Ascending aorta (tissue), 2 donors: ENCODE measurements at places on chromosomes 5 and 9. TPM values are rescaled to one million over a fixed set of nuclear protein-coding genes. Genes with fewer than 3 reads are reported as not detected.
A peak's percentile ranks its signal among the peaks of the same experiment; 100 is the strongest.

The CLK4 gene
- total RNA-seq = 17.6 TPM

The C5orf52 gene
- total RNA-seq = not detected

The PHAX gene
- total RNA-seq = 19.3 TPM

The F2RL1 gene
- 0.53 TPM for total RNA-seq

The TMEM174 gene
- not detected for total RNA-seq

DNA sequence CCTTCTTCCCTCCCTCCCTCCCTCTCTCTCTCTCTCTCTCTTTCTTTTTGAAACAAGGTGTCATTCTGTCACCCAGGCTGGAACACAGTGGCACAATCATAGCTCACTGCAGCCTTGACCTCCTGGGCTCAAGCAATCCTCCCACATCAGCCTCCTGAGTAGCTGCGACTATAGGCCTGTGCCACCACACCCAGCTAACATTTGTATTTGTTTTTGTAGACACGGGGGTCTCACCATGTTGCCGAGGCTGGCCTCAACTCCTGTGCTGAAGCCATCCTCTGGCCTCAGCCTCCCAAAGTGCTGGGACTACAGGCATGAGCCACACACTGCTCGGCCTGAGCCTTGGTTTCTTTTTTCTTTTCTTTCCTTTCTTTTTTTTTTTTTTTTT lies 45.8 kb downstream of the PLPP7 start:
- no peak for DNase-seq

DNA sequence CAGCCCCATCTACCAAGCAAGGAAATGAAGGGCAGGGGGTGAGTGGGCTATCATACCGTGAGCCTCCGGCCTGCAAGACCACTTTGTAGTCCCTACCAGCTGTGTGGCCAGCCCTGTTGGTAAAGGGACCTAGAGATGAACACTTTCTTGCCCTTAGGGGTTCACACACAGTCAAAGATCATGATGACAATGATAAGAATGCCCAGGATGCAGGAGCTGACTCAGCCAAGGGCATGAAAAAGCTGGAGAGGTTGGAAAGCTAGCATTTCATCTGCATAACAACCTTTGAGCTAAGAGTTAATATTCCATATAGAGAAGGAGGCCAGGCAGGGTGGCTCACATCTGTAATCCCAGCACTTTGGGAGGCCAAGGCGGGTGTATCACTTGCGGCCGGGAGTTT lies 19.2 kb upstream of the FGFR4 start:
- no peak for DNase-seq

- DNase-seq = no peak
Measured at GRCh38 chr9:134418354-134418753, 92.1 kb downstream of the RXRA start.

- no peak for DNase-seq
Measured at GRCh38 chr5:138660051-138660572, 84.9 kb upstream of the HSPA9 start.

GRCh38 chr9:133421615-133422542 lies at the start of gene ADAMTS13:
TSS of gene ADAMTS13 (plus strand) at chr9:133422367. CDS start at chr9:133422444, 77 bp downstream.
- no peak for DNase-seq

GRCh38 chr9:122464633-122465567 lies 12.8 kb downstream of the OR1J1 start:
- peak; percentile 16 for DNase-seq

- DNase-seq = no peak
Measured at GRCh38 chr5:181189962-181190710, 14.9 kb downstream of the TRIM7 start.

DNA sequence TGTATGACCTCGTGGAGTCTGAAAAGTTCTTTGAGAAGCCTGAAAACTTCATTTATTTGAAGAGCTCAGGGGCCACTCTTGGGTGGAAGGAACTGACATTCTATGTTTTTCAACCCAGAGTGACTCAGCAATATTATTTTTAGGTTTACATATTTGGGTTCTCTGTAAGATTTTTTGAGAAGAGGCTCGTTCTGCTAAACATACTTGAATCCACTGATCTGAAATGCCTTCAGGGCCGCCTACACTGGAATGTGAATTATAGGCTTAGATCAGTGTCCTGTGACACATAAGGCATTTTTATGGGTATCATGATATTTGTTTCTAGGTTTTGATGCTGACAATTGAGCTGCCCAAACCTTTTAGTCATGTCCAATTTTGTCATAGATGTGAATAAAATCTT lies 86.2 kb downstream of the PSAT1 start:
- no peak for DNase-seq

DNA sequence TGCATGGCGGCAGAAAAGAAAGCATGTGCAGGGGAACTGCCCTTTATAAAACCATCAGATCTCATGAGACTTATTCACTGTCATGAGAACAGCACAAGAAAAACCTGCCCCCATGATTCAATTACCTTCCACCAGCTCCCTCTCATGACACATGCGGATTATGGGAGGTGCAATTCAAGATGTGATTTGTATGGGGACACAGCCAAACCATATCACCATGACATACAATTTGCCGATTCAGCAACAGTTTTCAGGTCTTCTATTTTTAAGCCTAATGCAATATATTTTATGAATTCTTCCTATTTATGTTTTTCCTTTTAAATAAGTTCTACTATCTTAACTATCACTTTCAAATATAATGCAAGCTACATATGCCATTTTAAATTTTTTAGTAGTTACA lies 90.8 kb upstream of the CCDC152 start:
- DNase-seq = no peak

- DNase-seq = no peak
Measured at GRCh38 chr5:55691265-55692105, 20.6 kb downstream of the SLC38A9 start.

- DNase-seq = no peak
Measured at GRCh38 chr5:84265739-84266550, 118.7 kb downstream of the EDIL3 start.

- DNase-seq = no peak
Measured at GRCh38 chr9:95724253-95724991, 151.1 kb upstream of the ERCC6L2 start.

GRCh38 chr9:87844506-87844905 lies 38.2 kb upstream of the SPATA31E1 start:
- DNase-seq = no peak

- DNase-seq = no peak
Measured at GRCh38 chr9:26462213-26462612, 430.4 kb downstream of the CAAP1 start.

GRCh38 chr5:149049371-149049781 lies 13.5 kb downstream of the SH3TC2 start:
- no peak for DNase-seq

DNA sequence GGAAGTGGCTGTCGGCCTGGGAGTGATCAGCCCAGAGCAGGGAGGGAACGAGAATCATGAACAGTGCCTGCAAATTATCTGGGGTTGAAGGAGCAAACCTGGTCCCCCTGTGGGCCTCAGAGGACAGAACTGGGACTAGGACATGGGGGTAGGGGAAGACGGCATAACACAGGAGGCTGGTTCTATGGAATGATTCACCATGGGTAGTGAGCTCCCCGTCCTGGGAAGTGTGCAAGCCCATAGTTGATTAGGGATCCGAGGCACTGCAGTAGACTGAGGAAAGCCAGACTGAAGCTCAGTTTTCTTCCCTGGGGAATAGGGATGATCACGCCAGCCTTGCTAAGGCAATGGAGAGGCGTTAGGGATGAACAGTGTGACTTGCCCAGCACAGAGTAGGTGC lies 5.6 kb downstream of the ADGRD2 start:
- DNase-seq = no peak

DNA sequence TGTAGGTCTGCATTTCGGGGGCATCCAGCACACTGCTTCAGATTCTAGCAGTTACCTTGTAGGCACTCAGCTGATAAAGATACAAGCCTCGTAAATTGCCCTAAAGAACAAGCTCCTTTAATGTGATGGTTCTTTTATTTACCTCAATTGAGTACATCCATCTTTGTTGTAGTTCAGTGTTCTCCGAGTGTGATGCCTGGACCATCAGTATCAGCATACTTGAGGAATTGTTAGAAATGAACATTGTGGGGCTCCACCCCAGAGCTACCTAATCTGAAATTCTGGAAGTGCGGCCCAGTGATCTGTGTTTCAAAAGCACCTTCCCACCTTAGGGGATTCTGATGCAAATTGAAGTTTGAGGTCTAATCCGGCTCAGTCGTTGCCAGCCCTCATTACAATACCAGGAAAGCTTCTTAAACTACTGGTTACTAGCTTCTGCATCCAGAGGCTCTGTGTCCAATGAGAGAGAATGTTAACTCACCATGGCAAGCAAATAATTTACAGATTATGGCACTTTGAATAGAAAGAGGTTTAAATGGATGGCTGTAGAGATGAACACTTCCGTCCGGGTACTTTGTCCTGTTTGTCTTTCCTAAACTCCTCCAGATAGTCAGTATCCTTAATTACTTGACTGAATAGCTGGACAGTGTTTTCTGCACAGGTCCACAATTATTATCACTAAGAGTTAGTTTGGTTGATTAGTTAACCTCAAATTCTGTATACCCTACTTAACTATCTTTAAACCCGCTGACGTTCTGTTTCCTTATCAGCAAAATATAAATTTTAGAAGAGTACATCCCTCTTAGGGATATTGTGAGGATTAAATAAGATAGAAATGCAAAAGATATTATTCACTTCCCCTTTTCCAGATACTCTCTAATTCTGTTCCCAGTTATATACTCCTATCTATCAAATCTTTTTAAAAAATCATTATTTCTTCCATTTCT lies 47.9 kb downstream of the RAI14 start:
- DNase-seq = no peak

- no peak for DNase-seq
Measured at GRCh38 chr5:74052441-74053221, 426.6 kb downstream of the ARHGEF28 start.

- DNase-seq = no peak
Measured at GRCh38 chr5:29942089-29942488, 1251.4 kb upstream of the CDH6 start.
